ENCODE measurements at places on chromosomes 2 and 18.

GRCh38 chr2:127579231-127579630 lies 43.7 kb downstream of the MYO7B start:
- no peak for DNase-seq

DNA sequence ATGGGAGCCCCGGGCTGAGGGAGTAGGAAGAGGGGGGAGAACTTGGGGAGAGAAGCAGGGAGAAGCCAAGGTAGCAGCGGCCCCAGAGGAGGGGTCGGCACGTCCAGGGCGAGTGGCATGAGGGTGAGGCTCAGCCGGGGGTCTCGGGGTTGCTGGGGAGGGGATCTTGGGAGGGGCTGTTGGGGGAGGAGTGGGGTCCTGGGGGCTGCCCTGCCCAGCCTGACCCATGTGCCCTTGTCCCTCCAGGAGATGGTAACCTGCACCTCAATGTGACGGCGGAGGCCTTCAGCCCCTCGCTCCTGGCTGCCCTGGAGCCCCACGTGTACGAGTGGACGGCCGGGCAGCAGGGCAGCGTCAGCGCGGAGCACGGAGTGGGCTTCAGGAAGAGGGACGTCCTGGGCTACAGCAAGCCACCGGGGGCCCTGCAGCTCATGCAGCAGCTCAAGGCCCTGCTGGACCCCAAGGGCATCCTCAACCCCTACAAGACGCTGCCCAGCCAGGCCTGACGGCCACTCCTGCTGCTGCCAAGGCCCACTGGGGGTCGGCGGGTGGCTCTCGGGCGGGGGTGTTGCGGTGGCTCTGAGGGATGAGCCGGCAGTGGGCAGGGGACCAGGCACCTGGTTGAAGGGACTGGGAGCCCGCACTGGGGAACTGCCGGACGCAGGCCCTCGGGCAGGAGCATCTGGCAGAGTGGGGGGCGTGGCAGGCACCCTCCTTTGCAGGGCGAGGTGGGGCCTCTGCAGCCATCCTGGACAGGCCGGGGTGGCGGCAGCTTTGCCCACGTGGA lies 9.0 kb upstream of the GAL3ST2 start:
- no peak for DNase-seq

DNA sequence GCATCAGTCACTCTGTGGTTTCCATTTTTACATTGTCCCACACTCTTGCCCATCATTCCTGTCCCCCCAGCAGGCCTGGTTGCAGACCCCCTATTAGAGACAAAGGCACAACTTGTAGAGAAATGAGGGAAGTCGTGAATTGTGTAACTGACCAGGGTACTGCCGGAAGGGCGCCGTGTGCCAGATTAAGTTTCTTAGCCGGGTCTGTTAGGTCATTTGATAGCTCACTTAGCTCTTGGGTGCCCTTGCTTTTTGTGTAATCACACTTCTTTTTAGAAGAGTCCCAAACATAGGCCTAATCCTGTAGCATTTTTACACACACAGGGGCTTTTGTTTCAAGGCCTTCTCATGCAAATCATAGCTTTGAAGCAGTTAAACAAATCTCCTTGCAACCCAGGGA lies 87.2 kb downstream of the CTAGE1 start:
- no peak for DNase-seq

DNA sequence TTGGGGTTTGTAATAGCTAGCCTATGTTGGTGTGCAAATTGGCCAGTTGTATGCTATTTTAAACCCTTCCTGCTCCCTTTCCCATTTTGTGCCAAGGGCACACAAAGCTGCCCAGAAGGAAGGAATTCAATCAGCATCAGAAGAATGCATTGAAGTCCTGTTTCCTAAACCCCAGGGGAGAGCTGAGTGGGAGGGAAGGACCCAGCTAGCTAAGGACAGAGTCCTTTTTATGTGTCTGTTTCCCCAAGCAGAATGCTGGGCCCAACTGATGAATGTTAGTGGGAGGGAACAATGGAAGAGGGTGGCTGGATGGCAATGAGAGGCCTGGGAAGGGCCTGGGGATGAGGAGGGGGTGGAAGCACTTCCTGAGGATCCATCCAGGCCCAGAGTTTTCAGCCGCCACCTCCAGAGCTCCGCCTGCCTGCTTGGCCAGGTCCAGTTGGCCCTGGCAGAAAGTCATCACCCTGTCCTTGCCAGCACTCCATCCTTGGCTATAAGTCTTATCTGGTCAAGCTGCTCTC lies 32.7 kb downstream of the MEX3C start:
- peak; percentile 75 for DNase-seq

DNA sequence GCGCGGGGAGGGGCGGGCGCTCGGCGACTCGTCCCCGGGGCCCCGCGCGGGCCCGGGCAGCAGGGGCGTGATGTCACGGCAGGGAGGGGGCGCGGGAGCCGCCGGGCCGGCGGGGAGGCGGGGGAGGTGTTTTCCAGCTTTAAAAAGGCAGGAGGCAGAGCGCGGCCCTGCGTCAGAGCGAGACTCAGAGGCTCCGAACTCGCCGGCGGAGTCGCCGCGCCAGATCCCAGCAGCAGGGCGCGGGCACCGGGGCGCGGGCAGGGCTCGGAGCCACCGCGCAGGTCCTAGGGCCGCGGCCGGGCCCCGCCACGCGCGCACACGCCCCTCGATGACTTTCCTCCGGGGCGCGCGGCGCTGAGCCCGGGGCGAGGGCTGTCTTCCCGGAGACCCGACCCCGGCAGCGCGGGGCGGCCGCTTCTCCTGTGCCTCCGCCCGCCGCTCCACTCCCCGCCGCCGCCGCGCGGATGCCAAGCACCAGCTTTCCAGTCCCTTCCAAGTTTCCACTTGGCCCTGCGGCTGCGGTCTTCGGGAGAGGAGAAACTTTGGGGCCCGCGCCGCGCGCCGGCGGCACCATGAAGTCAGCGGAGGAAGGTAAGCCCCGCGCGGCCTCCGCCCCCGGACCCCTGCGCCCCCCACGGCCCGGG lies at the start of gene NFATC1:
NFATC1 (plus strand) TSS at position 170 of the 644 bp plus-strand sequence; CDS start at position 465, 295 bp downstream.
- DNase-seq = peak; percentile 46

DNA sequence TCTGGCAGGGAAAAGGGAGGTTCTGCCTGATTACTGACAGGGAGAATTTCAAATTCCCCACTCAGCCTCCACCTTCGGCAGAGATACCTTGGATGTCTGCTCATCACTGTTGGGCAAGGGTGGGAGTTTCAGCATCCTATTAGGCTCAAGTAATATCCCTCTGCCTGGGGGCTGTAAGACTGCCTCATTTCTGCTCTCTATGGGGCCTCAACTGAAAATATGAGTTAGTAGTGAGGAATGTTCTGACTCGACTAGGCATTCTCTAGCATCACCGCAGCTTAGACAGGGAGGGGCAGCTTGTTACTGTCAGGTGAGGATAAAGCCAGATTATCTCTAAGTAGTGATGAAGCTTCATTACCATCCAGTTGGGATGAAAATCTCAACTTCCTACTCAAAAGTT lies 87.7 kb upstream of the LRP1B start:
- DNase-seq = no peak

DNA sequence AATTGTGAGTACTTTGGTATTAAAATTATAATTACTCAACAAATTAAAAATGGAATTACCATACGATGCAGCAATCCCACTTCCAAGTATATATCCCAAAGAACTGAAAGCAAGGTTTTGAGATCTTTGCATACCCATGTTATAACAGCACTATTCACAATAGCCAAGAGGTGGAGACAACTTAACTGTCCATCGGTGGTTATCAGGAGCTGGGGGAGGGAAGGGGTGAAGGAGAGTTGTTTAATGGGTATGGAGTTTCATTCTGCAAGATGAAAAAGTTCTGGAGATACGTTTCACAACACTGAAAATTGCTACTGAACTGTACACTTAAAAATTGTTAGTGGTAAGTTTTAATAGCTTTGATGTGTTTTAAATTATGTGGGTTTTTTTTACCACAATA lies 25.7 kb downstream of the RAB10 start:
- DNase-seq = no peak

GRCh38 chr2:240021488-240022104 lies 3.5 kb downstream of the NDUFA10 start:
- DNase-seq = peak; percentile 80

DNA sequence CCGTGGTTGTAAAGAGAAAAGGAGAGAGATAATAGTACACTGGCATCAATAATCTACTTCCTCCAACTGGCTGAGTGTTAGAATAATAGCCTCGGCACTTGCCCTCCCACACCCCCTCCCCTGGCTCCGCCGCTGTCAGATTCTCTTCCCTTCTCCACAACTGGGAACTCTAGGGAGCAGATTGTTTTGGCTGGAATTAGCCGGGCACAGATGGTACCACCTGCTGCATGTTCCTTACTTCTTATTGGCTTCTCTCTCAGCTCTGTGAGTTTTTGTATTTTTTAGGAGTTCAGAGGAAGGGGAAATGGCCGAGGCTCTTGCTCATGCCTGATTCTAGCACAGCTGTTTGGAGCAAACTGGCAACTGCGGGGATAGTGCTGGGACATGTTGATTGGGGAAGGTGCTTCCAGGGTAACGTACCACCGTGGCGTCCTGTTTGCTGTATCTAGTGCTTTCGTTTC lies 140.0 kb downstream of the ZEB2 start:
- DNase-seq = no peak

DNA sequence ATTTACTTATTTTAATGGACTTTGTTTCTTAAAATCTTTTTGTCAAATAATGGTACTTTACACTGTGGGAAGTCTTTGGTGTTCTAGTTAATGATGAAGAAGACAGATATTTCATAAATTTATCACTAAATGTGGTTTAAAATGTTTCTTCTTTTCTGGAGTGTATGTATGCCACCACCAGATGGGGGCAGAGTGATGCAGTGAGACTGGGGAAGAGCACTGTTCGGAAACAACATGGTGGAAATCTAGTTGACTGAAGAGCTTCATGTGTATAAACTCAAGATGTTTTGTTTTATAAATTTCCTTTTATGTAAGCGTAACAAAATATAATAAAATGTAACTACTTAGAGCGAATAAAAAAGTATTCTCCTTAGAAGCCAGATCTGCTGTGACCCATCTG lies 195.1 kb downstream of the KCNE4 start:
- DNase-seq = no peak

GRCh38 chr18:58862356-58862755 lies 2.3 kb upstream of the ZNF532 start:
- no peak for DNase-seq

- DNase-seq = no peak
Measured at GRCh38 chr2:7674606-7675005, 757.4 kb downstream of the RNF144A start.

DNA sequence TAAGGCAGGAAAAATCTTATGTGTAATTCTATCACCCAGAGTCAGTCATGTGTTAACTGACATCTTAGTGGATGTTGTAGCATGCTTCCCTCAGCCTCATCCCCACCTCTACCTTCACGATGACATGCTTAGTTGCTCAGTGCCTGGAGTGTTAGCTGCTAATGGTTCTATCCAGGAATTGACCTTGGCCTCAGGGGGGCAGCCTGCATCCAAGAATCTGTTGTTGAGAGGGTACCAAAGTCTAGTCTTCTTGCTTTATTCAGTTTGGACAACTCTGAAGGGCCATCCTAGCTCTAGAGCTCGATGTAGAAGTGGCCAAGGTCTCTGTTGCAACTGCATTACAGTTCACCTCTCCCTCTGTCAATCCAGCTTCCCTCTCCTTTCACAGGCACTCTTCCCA lies 61.2 kb downstream of the ACYP2 start:
- peak; percentile 28 for DNase-seq

- DNase-seq = peak; percentile 34
Measured at GRCh38 chr2:161123531-161124030, 36.6 kb upstream of the TANK start.

DNA sequence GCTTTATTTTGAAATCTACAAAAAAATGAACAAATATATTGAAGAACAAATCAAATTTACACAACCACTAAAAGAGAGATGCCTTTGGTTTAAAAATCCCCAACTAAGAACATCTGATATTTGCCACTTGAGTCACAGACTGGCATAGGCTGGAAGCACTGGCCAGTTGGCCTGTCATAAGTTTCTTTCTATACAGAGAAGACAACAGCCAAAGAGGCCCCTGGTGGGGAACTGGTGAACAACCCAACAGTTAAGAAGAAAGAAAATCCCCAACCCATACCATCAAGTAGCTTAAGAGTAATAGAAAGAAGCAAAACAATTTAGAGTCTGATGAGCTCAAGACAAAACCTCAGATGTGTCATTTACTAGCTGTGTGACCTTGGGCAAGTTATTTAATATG lies 45.5 kb downstream of the OSR1 start:
- peak; percentile 4 for DNase-seq

GRCh38 chr18:40356168-40356567 lies 1598.9 kb upstream of the PIK3C3 start:
- no peak for DNase-seq

GRCh38 chr2:22557406-22557805 lies 827.6 kb upstream of the KLHL29 start:
- DNase-seq = no peak
